Fibroblast of villous mesenchyme (primary cell): ENCODE measurements at places on chromosomes 5 and 9.
A peak's percentile ranks its signal among the peaks of the same experiment; 100 is the strongest.

DNA sequence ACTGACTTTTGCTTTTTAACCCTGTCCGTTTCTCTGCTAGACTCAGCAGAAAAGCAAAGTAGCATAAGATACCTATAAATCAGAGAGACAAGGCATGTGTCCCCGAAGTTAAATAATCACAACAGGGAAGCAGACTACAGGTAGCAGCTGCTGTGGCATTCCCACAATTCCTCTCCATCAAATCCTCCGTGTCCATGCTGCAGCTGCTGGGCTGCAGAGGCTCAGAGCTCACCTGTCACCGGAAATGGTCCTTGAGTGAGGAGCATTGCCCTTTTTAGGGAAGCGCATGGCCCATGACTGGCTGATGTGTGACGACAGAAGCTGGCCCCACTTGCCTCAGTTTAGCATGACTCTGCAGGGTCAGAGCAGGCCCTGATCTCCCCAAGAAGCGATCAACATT, 125.0 kb downstream of the MSX2 start:
- no peak for DNase-seq

DNA sequence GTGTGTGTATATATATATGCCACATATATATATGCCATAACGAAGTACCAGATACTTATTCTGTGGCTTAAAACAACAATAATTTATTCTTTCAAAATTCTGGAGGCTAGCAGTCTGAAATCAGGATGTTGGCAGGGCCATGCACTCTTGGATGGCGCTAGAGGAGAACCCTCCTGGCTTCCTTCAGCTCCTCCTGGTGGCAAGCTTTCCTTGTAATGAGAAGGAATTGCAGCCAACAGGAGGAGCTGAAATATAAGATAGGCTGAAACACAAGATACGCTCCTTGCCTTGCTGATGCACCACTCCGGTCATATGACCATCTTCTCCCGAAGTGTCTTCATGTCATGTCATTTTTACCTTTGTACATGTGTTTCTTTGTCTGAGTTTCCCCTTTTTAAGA, 368.1 kb upstream of the CTNND2 start:
- DNase-seq: no peak

- DNase-seq: peak; percentile 96
Observed at GRCh38 chr5:14449052-14449661, 132.4 kb upstream of the OTULINL start.

DNA sequence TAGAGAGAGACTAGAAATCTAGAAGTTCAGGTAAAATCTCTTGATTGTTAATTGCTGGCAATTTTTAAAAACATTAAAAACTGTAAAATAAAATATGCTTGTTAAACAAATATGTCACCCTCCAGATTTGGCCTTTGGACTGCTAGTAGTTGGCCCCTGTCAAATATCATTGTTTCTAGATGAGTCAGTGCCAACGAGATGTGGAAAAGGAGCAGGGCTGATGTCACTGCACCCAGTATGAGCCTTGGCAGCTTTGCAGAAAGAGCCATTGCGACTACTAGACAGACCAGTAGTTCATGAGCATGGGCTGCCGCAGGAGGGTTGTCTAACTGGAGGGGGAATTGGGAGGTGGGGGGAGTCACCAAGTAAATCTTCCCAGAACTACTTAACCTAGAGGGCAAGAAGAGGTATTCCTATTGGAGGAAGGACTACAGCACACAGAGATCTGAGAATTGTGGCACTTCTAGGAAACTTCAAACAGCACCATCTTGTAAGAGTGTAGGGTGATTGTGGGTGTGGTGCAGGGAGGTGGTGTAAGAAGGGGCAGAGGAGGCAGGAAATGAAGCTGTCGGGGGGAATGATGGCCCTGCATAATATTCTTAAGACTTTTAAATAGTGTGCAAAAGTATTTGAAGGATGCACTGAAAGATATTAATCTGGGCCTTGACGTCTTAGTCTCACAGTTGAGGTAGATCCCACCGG, 7.1 kb upstream of the DOCK2 start:
- peak; percentile 54 for DNase-seq

- no peak for DNase-seq
Observed at GRCh38 chr5:81363093-81363871, 30.7 kb downstream of the ACOT12 start.

GRCh38 chr9:130963337-130963908, 24.4 kb upstream of the FIBCD1 start:
- DNase-seq: no peak

- DNase-seq: peak; percentile 60
Observed at GRCh38 chr5:59342181-59342580, 551.3 kb downstream of the PDE4D start.

DNA sequence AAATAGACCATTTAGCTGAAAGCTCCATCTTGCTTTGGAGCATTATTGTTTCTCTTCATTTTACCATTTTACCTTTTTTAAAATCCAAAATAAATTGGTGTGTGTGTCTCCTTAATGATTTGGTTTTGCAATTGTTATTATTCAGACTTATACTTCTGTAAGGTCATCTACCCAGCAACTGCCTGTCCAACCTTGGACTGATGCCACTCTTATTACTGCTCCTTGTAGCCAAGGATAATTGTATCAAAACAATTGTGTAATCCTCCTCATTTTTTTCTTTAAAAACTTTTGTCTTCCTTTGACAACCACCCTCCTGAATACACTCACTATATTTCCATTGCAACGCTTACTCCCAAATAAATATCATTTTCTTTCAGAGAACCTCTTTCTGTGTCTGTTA, 30.3 kb upstream of the HMGCR start:
- DNase-seq: peak; percentile 17

DNA sequence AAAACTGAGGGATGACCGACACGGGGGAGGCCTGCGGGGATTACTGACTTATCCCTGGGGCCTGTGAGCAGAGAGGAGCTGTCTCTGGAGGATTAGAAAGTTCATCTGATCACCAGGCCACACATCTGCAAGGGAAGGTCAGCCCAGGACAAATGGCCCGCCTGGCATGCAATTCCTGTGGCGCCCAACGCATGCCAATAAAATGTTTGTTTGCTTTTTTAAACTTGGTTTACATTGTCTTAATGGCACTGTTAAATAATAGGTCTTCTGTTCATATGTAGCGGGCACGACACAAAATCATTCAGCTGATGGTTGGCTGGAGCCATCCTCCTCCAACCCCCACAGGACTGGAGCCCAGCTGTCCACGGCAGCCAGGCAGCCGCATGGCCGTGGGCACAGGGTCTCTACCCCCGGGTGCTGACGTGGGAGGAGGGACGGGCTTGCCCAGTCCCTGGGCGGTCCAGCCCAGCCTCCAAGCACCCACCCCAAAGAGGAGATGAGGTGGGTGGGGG, 41.0 kb upstream of the SLC12A7 start:
- DNase-seq: peak; percentile 39
